ENCODE measurements at places on chromosomes 3 and 15.

GRCh38 chr3:117633207-117633606 lies 923.6 kb downstream of the TUSC7 start:
- no peak for DNase-seq

DNA sequence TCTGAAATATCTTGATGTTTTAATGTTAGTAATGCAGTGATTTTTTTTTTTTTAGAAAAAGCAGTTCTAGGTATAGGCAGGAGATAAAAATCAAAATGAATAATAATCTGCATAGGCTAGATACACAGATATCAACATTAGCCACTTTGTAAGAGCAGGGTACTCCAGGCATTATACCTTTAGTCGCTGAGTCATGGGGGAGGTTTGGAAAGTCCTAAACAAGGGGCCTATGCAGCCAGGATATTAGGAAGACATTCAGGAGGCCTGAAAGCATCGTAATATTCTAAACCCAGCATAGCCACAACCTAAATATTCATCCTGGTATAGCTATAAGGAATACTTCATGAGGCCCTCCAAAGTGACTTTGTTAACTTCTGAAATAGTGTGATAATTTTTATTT lies 258.1 kb upstream of the NECTIN3 start:
- no peak for DNase-seq

DNA sequence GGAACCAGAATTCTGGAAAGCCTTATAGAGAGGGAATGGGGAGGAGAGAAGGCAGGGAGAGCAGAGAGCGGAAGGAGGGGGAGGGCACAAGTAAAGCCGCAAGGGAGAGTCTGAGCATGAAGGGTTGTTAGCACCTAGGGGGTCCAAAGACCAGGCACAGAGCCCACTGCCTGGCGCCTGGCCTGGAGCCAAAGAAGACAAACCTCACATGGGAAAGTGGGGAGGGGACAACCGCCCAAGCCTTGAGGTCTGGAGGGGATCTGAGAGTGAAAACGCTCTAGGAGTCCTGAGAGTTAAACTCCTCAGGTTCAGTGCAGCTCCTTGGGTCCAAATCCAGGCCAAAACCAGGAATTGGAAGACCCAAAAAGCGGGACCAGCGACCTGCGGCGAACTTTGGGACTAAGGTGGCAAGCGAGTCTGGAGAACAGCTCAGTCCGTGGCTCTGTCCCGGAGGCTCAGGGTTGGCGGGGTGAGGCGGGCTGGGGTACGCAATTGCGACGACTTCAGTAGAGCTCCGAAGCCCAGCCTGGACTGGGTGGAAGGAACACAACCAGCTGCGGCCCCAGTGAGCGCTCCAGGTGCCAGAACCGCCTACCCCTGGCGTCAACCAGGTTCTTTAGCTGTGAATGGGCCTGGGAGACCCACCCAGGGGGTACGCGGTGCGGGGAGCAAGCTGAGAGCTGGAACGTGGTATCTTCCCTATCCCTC lies 807 bp upstream of the INAFM2 start:
- DNase-seq = no peak

DNA sequence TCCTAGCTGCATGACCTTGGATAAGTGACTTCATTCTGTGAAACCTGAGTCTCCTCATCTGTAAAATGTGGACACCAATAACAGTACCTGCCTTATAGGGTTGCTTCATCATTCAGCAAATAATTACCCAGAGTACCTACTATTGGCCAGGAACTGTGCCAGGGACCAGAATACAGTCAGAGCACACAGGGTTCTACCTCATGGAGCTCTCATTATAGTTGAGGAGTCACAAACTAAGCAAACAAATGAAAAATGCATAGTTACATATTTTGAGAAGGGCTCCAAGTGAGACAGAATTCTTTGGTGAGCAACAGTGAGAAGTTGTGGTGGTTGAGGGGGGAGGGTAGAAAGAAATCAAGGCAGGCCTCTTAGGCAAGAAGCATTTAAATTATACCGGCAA lies 308.6 kb upstream of the WNT5A start:
- no peak for DNase-seq

DNA sequence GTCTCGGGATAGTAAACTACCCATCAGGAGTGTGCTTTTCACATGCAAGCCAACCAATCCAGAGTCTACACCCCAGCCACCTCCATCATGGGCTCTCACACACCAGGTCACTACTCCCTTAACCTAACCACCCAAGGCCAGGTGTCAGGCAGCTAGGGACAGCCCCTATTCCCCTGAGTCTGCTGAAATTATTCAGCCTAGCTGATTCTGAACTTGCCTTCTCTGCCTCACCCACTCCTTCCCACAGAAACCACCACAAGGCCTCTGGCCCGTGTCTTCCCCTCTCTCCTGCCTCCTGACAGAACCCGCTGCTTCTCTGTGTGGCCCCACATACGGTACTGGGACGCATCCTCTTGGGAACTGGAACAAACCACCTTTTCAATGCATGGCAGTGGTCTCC lies 82.1 kb downstream of the PCSK6 start:
- no peak for DNase-seq

DNA sequence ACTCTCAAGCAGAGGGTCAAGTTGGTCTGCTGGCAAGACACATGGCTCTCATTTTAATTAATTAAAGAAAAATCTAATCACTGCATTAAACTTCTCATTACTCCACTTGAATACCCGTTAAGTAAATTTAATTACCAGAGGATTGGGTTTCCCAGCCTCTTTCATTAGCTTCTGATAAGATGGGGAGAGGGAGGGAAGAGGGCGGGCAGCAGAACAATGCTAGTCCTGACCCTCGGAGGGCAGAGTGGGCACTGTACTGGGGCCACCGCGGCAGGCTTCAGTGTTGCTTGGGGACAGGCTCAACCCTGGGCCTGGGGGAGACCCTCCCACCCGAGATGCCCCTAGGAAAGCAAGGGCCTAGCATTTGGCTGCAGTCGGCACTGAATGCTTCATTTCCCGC lies 55.6 kb upstream of the LINGO1 start:
- DNase-seq = no peak

DNA sequence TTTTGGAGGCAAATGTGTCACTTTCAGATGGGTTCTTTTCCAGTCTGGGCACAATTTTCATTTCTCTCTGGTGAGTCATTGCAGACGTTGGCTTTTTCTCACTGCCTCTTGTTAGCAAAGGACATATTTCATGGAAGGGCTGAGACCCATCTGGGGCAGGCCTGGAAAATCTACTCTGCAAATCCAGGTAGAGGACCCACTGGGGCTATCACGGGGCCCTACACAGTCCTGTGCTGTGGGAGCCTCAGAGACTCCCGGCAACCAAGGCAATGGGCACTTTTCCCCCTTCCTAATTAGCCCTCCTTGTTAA lies 58.0 kb downstream of the HRH1 start:
- DNase-seq = no peak

- no peak for DNase-seq
Observed at GRCh38 chr3:9902372-9903237, at the start of gene IL17RE. Gene IL17RE, plus strand, starts transcription at chr3:9902848. Its CDS starts 85 bp downstream, at chr3:9902933.

- DNase-seq = no peak
Observed at GRCh38 chr3:123636431-123636841, 51.6 kb upstream of the HACD2 start.

- DNase-seq = no peak
Observed at GRCh38 chr3:45955017-45955647, 11.9 kb downstream of the CXCR6 start.

DNA sequence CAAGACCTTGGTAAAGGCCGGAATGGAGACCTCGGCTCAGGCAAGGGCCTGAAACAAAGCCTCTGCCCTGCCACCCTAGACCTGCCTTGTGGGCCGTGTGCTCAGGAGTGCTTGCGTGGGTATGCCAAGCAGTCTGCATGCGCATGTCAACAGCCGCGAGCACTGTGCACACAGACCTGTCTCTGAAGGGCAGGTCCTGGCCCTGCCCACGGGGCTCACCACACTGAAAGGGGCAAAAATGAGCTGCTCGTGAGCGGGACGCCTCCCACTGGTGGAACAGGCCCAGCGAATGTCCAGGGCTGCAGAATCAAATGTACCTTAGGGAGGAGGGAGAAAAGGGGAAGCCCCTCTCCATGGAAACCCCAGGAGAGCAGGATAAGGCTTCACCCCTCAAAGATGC lies 44.3 kb upstream of the FGD5 start:
- DNase-seq = no peak

DNA sequence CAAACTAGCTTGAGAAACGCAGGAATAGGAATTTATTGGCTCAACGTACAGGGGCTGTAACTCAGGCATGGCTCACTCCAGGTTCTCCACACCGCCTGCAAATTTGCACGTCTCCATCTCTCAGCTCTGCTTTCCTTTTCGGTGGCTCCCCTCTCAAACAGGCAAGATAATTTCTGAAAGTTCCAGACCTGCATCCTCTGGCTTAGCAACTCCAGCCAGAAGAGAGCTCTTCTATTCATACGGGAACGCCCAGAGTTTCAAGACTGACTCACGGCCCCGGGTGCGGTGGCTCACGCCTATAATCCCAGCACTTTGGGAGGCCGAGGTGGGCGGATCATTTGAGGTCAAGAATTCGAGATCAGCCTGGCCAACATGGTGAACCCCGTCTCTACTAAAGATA lies 139.7 kb upstream of the BNIP2 start:
- DNase-seq = no peak

- no peak for DNase-seq
Observed at GRCh38 chr15:88428805-88429605, 38.2 kb downstream of the MRPL46 start.

DNA sequence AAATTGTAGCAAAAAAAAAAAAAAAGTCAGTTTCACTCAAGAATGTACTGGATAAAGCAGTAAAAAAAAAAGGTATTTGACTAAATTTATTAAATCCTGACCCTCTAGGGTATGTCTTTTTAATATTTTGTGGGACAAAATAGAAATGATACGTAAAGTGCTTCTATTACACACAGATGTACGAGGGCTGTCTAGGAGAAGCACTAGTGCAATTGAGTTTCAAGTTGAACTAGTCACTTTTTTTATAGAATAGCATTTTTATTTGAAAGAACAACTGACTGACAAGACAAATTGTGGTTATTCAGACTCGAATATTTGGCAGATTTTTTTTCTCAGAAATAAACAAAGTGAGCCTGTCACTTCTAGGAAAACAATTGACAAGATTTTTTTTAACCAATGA lies 49.0 kb downstream of the CCDC54 start:
- no peak for DNase-seq

- DNase-seq = peak; percentile 53
Observed at GRCh38 chr3:134197681-134198261, 52.9 kb downstream of the RYK start.

DNA sequence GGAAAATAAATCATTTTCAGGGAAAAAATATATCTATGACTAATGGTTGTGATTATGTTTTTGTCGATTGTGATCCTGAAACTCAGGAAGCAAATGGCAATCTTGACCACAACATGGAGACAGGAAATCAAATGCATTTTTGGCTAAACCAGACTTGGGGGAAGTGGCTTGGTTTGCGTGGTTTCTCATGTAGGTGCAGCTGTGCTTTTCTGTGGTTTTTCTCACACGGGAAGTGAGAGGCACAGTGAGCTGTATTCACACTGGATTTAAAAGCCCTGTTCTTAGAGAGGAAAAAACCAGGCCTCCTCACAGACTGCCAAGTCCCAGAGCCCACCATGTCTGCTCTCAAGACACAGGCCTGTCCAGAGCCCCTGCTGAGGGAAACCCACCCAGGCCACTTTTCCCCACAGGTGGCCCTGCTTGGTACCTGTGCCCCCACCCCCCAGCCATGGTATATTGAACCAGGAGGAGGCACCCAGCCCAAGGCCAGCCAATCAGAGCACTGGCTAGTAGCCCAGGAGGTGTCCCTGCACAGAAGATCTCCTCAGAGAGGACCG lies 46.1 kb downstream of the BTD start:
- peak; percentile 42 for DNase-seq

DNA sequence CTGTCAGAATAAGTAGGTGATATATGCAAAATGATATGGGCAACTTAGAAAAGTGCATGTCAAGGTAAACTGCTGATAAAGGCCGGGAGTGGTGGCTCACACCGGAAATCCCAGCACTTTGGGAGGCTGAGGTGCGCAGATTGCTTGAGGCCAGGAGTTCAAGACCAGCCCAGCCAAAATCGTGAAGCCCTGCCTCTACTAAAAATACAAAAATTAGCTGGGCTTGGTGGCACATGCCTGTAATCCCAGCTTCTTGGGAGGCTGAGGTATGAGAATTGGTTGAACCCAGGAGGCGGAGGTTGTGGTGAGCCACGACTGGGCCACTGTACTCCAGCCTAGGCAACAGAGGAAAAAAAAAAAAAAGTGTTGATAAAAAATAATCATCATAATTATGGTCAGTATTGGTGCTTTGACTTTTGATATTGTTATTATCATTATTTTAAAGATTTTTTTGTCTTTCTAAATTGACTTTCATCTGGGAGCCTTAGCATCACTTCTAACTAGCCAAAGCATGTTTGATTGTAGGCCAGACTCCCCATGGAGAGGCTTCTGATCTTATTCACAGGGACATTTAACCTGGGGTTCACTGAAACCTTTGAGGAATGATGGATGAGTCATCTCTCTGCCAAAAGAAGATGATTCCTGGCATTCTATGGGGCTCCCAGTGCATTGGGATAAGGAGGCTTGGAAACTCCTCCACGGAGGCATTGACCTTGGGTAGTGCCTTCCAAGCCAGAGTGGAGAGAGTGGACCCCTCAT lies 5.6 kb downstream of the ZBTB38 start:
- DNase-seq = peak; percentile 49

GRCh38 chr3:7249493-7250076 lies 388.7 kb downstream of the GRM7 start:
- no peak for DNase-seq

GRCh38 chr15:39797407-39797806 lies 14.8 kb upstream of the FSIP1 start:
- no peak for DNase-seq

- DNase-seq = no peak
Observed at GRCh38 chr3:50100956-50101845, 12.5 kb downstream of the RBM5 start.

GRCh38 chr15:96521386-96521785 lies 190.9 kb downstream of the NR2F2 start:
- no peak for DNase-seq

- DNase-seq = no peak
Observed at GRCh38 chr3:27570421-27571106, 86.4 kb upstream of the SLC4A7 start.

DNA sequence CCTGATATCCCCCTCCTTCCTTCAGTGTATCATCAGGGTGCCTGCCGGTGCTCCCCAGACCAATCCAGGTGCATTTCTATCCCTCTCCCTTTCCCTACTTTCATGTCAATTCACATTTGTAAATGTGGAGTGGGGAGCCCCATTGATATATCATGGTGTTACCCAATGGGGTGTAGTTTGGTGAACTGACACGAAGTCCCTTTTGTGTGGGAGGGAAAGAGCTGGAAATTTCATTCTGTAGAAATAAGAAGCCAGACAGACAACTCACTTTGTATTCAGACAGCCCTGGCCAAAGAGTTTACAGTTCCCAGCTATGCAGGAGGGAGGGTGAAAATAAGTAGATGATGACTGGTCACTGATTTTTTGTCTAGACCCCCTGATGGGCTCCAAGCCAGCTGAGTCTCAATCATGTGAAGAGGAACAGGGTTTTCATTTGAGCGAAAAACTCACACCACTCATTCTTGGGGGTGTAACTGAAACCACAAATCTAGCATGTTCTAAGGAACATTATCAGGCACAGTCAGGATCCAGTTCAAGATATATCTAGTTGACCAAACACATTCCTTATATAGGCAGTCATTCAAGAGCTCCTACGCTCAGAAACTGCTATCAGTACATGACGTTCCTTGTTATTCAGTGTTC lies 58.9 kb downstream of the LMCD1 start:
- DNase-seq = no peak

Measured in H54 (cell line).